ENCODE measurements at places on chromosomes 16 and 17.

DNA sequence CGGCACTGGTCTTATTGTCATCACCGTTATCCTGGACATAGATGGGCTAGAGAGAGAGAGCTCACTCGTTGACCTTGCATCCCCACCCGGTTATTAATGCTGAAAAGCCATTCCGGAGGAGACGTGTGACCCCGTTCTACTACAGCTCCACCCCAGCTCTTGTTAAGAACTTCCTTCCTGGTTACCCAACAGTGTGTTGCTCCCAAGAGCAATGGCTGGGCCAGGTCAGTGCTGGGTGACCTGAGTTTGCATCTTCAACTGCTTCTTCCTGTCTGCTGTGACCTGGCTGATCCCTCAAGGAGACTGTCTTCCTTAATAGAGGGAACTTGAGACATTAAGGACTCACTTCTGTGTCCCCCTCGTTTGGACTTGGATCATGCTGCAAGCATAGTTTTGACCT lies 96.1 kb upstream of the SDK2 start:
- DNase-seq = no peak

- no peak for DNase-seq
Measured at GRCh38 chr17:5678171-5678570, 93.9 kb upstream of the NLRP1 start.

DNA sequence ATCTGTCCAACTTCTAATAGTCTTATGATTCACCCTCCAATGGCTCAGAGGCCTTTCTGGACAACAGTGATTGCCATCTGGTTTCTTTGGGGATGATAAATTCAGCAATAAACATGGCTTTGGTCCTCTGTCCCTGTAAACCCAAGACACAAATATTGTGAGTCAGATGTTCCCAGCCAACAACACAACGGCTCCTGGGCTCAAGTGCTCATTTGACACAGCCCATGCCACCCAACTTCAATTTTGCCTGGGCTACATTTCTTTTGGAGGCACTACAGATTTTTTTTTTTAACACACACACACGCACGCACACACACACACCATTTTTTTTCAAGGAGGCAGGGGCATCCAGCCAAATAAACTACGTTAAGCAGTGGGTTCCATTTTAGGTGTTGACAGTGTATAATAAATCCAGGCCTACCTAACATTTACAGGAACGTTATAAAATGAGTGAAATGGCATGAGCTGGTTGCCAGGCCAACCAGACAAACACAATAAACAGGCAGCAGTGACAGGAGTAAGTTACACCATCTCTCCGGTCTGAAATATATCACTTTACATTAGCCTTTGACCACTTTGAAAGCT lies 939.9 kb upstream of the SOX9 start:
- peak; percentile 40 for DNase-seq

- no peak for DNase-seq
Measured at GRCh38 chr17:82332669-82333278, 792 bp downstream of the SECTM1 start.

GRCh38 chr17:39981207-39981741 lies 667 bp downstream of the PSMD3 start:
- DNase-seq = no peak

- no peak for DNase-seq
Measured at GRCh38 chr17:32903774-32904673, 23.9 kb upstream of the TMEM98 start.

DNA sequence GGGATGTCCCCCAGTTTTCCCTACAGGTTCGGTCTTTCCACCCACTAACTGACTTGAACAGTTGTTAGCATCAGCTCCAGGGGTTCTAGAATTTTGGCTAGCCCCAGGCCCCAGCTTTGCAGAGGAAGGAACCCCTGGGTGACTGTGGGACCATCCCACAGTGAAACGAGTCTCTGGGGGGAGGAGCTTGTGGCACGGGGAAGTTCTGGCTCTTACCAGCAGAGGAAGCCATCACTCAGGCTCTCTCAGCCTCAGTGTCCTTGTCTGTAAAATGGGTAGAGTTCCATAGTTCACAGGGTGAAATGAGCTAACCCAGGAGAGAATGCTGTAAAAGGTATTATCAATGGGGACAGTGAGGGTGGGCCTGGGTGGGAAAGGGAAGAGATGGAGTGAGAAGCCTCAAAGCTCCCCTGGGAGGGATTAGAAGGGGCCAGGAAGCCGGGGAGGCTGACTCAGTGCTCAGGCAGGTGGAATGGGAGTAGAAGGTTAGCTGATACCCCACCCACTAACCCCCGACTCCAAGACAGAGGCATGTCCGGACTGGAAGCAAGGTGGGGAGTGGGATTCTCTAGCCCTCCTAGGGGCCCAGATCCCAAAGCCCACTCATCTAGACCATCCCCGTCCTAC lies 30.9 kb upstream of the CDC42EP4 start:
- peak; percentile 62 for DNase-seq

- no peak for DNase-seq
Measured at GRCh38 chr17:79646721-79647455, 36.0 kb upstream of the RBFOX3 start.

DNA sequence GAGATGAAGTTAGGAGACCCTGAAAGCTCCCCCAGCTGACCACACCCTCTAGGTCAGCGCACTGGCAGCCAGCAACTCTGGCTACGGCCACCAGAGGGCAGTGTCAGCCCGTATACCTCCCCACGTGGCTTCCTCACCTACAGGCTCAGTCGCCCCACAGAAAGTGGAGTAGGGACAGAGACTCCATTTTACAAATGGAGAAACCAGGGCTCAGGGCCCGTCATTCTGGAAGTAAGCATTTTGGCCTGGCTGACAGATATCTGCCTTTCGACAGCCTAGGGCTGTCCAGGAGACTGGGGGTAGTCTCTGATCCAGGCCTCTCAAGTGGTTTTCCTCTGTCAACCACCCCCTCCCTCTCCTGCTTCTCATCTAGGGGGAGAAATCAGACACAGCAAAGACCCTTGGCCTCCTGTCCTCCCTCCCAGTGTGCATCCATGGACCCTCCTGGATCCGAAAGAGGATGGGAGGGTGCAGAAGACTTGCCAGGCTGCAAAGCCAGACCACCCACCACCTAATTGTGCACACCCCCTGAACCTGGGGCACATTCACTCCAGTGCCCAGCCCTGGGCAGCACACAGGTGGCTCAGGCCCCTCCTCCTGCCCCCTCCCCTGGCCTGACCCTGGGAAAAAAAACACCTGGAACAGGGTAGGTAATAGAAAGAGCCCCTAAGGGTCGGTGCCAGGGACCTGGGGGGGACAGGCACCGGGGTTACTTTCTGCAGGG lies 3.8 kb upstream of the HAP1 start:
- peak; percentile 62 for DNase-seq

DNA sequence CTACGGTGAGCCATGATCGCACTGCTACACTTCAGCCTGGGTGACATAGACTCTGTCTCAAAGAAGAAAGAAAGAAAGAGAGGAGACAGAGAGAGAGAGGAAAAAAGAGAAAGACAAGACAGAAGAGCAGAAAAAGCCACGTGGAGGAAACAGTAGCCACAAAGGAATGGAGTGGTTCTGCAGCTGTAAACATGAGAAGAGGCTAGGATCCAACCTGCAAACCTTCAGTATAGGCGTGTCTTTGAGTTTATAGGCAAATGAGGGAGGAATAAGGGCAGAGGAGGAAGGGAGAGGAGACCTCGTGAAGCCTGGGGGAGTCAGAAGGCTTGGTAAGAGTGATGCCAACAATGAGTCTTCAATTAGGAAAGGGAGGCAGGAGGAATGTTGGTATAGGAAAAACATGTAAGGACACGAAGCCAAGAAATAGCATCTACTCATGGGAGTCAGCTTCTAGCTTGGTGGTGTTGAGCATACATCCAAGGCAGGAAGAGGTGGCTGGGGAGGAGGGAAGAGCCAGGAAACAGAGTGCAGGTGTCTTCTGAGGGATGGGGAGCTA lies 3.9 kb downstream of the MED9 start:
- DNase-seq = no peak

- no peak for DNase-seq
Measured at GRCh38 chr16:56518425-56518824, 1.4 kb downstream of the BBS2 start.

- no peak for DNase-seq
Measured at GRCh38 chr16:57867000-57867561, 64.8 kb upstream of the KIFC3 start.

GRCh38 chr17:33981711-33982601 lies 273.1 kb upstream of the CCL2 start:
- peak; percentile 56 for DNase-seq

- no peak for DNase-seq
Measured at GRCh38 chr16:8686031-8686621, 11.7 kb downstream of the ABAT start.

DNA sequence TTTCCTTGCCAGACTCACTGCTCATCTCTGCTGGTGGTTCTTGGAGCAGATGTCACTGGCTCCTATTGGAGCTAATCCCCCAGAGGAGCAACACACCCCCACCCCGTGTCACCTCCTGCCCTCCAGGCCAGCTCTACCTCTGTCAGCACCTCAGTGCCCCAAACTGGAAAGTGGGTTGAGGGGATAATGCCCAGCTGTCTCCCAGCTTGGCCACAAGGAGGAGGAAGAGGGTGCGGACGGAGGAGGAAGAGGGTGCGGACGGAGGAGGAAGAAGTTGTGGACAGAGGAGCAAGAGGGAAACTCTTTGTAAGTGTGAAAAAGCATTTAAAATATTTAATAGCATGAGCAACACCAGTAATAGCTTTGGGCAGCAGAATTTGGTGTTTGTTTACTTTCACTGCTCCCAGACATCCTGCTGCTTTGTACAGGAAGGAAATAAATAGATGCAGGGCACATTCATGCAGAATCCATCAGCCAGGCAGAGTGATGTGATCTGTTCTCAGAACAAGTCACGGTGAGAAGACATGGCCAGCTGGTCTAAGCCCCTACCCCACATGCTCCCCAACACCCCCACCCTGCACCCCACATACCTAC lies 82.5 kb downstream of the C17orf67 start:
- DNase-seq = no peak

- no peak for DNase-seq
Measured at GRCh38 chr17:42821176-42821575, 2.9 kb downstream of the BECN1 start.

- no peak for DNase-seq
Measured at GRCh38 chr16:309476-309875, 26.5 kb downstream of the PDIA2 start.

GRCh38 chr17:70105641-70106040 lies 30.6 kb downstream of the KCNJ16 start:
- no peak for DNase-seq

GRCh38 chr17:83119987-83120864 lies 40.8 kb downstream of the METRNL start:
- DNase-seq = no peak

GRCh38 chr16:578870-579405 lies 9.2 kb downstream of the PIGQ start:
- DNase-seq = no peak

GRCh38 chr17:951325-952132 lies 28.0 kb downstream of the NXN start:
- no peak for DNase-seq

GRCh38 chr16:85858984-85859817 lies 39.8 kb upstream of the IRF8 start:
- DNase-seq = no peak

- no peak for DNase-seq
Measured at GRCh38 chr17:49659661-49660382, 18.1 kb downstream of the SPOP start.

DNA sequence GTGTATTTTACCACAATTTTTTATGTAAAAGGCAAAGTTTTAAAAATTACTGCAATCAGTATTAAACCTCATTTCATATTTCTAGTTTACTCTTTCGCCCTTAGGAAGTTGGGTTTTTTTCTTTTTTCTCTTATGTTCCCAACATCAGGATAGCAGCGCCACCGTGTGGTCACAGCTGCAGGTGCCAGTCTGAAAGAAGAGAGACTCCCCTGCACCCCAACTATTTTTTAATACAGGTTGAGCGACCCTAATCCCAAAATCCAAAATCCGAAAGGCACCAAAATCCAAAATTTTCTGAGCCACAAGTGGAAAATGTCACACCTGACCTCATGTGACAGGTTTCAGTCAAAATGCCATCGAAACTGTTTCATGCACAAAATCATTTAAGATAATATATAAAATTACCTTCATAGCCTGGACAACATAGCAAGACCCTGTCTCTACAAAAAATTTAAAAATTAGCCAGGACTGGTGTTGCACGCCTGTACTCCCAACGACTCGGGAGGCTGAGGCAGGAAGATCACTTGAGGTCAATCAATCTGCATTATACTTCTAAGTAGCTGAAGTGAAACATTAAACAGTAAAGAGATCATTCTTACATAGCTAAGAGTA lies 21.8 kb upstream of the ASGR2 start:
- peak; percentile 69 for DNase-seq

GRCh38 chr16:31700200-31700529 lies 172.5 kb downstream of the AHSP start:
- DNase-seq = no peak

DNA sequence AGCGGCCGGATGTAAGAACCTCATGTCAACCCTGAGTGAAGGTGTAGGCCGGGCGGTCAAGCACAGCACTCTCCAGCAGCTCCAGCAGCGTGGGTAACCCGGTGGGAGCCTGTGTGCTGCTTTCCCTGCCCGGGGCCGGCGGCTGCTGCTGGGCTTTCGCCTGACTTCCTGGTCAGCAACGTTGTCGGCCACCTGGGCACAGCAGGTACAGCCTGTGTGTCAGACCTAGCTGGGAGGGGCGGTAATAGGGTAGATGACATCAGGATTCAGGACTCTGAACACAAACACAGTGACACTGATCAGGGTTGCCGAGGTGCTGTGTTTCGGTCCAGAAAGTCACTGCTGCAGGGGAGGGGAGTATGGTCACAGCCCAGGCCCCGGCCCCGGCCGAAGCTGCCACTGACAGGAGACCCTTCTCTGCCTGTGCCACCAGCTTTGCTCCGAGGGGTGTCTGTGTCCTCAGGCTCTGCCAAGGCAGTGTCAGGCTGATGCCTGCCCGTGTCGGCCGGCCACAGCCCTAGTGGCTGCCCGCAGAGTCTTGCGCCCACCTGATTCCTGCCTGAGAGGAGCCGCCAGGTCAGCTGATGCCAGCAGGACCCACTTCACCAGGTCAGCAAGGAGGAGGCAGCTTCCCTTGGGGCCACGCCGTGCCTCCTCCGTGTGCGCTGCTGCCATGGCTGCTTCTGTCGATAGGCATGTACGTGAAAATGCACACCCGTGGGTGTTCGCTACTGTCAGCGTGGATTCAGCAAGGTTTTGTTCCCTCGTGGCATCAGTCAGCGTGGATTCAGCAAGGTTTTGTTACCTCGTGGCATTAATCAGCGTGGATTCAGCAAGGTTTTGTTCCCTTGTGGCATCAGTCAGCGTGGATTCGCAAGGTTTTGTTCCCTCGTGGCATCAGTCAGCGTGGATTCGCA lies 9.2 kb downstream of the RAB40C start:
- DNase-seq = no peak

GRCh38 chr17:18143044-18143936 lies 34.7 kb downstream of the MYO15A start:
- no peak for DNase-seq

DNA sequence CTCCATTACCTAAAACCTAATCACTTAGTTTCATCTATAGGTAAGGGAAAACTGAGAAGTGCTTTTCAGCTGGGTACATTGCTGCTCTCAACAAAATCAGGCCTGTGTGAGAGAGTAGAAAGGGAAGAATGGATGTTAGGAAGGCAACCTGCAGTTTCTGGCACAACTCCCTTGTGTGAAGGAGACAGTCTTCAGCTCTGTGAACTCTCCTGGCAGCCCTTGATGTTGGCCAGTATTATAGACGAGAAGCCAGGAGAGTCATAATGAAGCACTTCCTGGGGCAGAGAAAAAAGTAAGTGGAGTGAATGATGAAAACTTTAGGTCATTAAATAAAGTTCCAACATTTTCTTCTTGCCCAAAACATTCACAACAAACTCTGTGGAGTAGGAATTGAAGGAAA lies 260.1 kb downstream of the IRX3 start:
- DNase-seq = no peak

All from NCI-H2171 (cell line).